ENCODE measurements at places on chromosomes 4 and X.

DNA sequence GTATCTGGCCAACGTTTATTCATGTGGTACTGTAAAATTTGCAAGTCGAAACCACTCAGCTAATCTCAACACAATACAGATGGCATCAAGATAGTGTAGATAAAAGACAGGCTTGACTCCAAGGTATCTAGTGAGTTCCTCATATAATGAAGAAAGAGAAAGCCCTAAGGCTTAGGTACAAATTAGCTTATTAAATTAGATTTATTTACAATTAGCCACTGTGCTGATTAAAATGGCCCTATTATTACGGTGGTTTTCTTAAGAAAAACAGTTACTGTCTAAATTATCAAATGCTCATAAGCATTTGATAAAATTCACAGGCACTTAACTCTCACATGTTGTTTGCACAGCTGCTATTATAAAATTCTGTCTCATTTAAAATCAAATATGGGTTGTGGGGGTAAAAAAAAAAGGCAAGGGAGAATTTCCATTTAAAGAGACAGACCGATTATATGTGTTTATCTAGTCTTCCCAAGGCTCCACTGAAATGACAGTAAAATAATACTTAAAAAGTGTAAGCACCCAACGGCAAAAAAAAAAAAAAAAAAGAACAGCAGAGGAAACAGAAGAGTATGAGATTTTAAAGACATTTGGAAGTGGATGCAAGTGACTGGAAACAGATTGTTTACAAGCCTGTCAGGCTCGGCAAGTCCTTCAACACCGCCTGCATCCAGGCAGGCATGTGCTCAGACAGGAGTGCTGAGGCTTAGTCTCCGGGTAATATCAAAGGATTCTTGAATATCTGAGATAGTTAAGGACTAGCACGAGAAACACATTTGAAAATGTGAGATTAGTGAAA is 55.1 kb downstream of the FAM13A start:
- DNase-seq, result no peak
- H3K27ac ChIP-seq, result no peak overlapping the region
- H3K36me3 ChIP-seq, result no peaks in the 10 kb centered on the region
- peaks cover 16% of the 10 kb centered on the region for H3K4me1 ChIP-seq
- no peak overlapping the region for H3K4me3 ChIP-seq

GRCh38 chrX:63754136-63754859 is 30.7 kb downstream of the ARHGEF9 start:
- peak overlapping the region; percentile 88 for H3K27ac ChIP-seq
- peak overlapping the region; percentile 49 for H3K4me3 ChIP-seq
- DNase-seq, result no peak
- peaks cover 13% of the 10 kb centered on the region for H3K4me1 ChIP-seq

DNA sequence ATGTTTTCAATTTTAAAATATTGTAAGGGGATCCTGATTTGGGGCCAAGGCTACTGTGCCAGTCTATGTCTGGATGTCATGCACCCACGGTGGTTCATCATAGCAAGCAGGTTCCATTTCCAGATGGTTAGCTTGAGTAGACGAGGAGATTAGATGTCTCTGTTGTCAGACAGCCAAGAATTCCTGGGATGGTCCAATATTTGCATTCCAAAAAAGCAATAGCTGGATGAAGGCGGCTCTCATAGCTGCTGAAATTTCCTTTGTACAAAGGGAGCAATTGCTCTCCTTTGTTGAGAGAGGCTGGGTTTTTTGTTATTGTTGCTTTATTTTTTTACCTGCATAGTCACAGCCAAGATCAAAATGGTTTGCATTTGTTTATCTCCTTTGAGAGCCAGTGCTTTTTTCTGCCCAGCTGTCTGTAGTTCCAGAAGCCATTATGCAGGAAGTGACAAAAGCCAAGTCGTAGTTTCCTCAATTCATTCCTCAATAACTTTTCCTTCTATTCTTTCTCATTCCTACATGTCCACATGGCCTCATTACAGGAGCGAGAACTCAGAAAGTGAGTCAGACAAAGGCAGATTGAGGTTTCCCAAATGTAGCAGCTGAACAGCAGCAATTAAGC is 107.9 kb downstream of the MMRN1 start:
- no peaks in the 10 kb centered on the region for H3K27me3 ChIP-seq
- no peaks in the 10 kb centered on the region for H3K4me1 ChIP-seq
- no peaks in the 10 kb centered on the region for H3K36me3 ChIP-seq

DNA sequence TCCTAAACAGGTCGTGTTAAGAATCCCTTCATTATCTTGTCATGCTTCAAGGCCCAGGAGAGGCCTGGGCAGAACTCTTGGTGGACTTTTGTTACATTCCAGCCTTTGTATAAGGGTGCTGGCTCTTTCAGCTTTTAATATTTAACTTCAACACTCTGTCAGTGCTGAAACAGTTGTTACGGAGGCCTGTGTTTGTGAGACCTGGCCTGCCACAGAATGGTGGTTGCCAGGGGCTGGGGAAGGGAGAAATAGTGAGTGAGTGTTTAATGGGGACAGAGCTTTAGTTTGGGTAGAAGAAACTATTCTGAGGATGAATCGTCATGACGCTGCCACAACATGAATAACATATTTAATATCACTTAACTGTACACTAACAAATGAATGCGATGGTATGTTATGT is 1027.6 kb upstream of the PRKX start:
- H3K36me3 ChIP-seq, result no peaks in the 10 kb centered on the region
- no peaks in the 10 kb centered on the region for H3K27me3 ChIP-seq
- no peak overlapping the region for H3K27ac ChIP-seq
- DNase-seq, result no peak
- no peaks in the 10 kb centered on the region for H3K4me1 ChIP-seq

GRCh38 chr4:153643406-153644383 is 40.4 kb upstream of the TLR2 start:
- no peaks in the 10 kb centered on the region for H3K4me1 ChIP-seq
- H3K4me3 ChIP-seq, result no peak overlapping the region
- no peaks in the 10 kb centered on the region for H3K27me3 ChIP-seq
